ENCODE measurements at places on chromosomes 5 and 9.

DNA sequence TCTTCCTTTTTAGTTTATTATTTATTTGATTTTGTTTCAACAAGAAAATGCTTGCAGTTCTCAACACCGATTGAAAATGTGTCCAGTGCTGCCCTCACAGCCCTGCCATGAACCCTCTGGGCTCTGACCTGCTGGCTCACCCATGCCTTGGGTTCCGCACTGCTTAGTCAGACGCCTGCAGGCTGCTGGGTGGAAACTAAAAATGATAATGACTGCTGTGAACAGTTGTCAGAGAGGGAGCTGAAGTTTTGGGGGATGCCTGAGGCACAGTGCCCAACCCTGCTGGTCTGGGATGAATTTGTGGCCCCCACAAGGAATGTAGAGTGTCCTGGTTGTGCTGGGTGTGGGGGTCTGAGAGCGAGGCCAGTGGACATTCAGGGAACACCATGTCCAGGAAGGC is 22.2 kb upstream of the CFAP157 start:
- no peak for DNase-seq

DNA sequence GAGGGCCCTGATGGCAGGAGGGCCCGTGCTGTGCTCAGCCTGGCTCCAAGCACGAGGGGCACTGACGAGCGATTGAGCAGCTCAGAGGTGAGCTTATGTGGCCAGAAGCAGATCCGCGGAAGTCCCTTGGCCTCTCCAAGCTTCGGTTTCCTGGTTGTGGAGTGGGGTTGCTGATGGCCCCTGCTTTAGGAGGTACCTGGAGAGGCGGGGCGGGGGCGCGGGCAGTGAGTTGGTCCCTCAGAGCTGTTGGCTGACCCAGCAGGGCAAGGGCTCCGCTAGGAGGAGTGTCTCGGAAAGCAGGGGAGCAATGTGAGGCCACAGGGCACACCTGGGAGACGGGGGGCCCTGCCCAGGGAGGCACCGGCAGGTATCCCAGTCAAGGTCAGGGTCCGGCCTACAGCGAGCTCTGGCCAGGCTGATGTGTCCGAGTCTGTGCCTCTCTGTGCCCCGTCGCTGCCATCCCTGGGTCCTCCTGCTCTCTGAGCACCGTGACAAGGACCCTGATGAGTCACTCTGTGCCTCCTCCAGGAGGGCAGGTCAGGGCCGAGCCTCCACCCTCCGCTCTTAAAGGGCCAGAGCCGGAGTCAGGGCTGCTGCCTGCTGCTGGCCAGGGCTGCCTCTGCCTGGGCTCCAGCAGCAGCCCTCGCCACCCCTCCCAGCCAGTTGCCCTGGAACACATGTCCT is 14.8 kb downstream of the NCS1 start:
- no peak for DNase-seq

- DNase-seq, result no peak
Measured at GRCh38 chr5:79193643-79194042, 42.3 kb upstream of the JMY start.

DNA sequence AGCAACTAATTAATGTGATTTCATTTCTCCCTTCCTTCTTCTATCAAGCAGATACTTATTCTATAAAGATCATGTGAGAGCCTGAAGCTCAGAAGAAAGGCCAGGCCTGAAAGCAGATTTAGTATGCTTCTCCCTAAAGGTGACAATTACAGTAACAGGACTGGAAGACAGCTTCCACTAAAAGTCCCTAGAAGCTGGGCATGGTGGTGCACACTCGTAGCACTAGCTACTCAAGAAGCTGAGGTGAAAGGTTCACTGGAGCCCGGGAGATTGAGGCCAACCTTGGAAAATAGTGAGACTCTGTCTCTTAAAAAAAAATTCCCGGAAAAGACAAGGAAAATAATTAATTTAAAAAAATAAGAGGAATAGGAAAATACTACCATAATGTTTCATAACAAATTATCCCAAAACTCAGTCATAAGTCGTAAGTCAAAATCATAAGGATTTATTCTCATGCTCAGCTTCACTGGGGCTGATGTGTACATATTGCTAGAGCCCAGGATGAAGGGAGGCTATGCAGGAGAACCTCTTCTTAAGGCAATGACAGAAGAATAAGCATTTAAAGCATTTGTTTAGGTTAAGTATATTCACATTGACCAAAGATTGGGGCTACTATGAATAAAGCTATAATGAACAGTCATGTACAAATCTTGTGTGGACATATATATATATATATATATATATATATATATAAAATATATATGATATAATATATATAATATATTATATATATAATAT is 210.8 kb upstream of the SMARCA2 start:
- no peak for DNase-seq

GRCh38 chr9:99977033-99977792 is 70.8 kb downstream of the STX17 start:
- DNase-seq, result no peak

DNA sequence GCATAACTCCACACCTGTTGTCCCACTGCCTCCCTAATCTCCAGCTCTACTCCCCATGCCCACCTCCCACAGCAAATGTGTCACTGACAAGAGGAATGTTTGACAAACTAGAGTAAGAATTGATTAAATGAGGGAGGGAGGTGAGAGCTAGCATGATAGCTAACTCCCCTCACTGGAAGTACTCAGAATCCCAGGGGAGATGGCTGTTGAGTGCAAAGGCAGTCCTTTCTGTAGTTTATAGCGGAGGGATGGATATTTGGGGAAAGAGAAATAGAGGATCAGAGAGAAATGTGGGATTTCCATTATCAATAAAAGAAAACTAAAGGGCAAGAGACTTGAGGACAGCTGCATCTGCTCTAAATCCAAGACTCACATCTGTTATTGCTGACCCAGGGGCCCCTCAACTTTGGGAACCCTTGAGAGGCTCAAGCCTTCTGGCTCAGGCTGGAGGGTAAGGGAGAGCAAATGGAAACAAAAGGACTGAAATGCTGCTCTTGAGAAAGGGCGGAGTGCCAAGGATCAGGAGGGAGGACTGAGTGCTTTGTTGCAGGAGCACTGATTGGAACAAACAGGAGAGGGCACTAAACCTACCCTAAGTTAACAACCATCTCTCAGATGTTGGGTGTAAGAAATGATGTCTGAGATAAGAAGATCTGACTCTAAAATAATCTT is 372.1 kb downstream of the NTRK2 start:
- DNase-seq, result no peak

DNA sequence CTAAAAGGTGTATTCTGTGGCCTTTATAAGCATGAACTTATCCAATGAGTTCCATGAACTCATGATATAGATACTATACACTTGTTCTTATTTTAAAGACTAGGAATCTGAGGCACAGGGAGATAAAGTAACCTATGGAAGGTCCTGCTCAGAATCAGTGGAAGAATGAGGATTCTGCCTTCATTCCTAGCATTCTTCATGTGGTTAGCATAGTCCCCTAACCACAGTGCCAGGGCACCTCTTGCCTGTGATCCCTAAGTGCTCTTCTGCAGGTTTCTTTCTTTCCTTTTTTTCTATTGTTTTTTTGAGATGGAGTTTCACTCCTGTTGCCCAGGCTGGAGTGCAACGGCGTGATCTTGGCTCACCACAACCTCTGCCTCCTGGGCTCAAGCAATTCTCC is 174.1 kb downstream of the C9orf152 start:
- DNase-seq, result no peak

DNA sequence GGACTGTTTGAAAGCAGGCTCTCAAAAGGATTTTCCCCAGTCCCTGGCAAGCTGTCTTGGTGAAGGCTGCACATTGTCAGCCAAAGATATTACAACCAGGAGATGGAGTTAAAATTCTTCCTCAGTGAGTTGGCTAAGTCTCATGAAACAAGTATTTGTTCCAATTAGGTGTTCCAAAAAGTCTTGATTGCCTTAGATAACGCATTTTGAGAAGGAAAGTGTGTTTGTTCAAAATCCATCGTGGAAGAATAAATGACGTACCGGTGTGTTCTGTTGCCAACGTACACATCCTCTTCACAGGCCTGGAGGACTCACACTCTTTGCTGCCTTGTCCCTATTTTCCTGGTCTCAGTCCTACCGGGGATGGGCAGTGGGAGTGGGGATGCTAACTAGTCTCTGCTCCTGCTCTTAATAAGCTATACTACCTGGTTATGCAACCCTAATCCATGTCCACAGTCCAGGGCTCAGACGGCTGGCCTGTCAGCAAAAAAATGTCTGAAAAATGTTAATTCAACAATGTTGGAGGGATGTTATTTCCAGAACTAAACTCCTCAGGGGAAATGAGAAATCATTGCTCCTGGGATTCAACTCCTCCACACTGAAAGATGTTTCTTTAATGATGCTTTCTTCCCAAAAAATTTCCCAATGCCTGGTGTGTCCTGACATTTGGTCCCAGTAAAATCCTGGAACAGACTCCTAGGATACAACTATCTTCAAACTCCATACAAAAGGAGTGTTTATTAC is 175.3 kb upstream of the KLF9 start:
- DNase-seq, result no peak

DNA sequence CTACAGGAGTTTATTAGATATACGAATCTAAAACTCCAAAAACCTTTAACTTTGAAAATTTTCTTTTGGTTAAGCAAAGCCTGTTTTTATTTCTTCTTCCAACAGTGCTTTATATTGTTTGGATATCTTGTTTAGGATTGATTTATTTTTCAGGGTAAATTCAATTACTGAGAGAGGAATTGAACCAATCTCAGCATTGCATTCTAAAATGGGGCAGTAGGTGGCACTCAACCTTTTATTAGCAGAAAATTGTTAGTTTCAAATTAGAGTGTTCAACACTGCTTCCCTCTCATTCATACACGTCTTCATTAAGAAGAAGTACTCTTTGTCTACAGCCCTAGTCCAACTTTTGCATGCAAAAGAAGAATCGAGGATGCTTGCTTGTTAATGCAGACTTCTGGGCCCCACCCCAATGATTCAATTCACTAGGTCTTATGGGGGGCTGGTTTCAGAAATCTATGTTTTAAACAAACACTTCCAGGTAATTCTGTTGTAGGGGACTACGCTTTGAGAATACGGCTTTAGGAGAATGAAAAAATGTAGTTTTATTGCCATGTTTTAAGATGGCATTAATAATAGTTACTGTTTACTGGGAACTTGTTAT is 26.6 kb downstream of the MRPL22 start:
- no peak for DNase-seq

- DNase-seq, result no peak
Measured at GRCh38 chr5:106876665-106877194, 794.0 kb downstream of the EFNA5 start.
